CD4-positive, alpha-beta memory T cell (primary cell): ENCODE measurements at places on chromosomes 4 and X.

- no peak for DNase-seq
These were observed 3.1 kb upstream of the SOX3 start for GRCh38 chrX:140507982-140508305.

- no peak for DNase-seq
These were observed 6.8 kb downstream of the PRICKLE3 start for GRCh38 chrX:49179358-49179757.

- no peak for DNase-seq
These were observed 11.3 kb downstream of the TXK start for GRCh38 chr4:48122756-48123155.

GRCh38 chr4:180380733-180381132 is 1862.5 kb upstream of the TENM3 start:
- DNase-seq, result no peak

GRCh38 chr4:5888222-5889001 is 4.5 kb downstream of the CRMP1 start:
- DNase-seq, result no peak

GRCh38 chrX:115602729-115603389 is 41.9 kb downstream of the PLS3 start:
- DNase-seq, result no peak

DNA sequence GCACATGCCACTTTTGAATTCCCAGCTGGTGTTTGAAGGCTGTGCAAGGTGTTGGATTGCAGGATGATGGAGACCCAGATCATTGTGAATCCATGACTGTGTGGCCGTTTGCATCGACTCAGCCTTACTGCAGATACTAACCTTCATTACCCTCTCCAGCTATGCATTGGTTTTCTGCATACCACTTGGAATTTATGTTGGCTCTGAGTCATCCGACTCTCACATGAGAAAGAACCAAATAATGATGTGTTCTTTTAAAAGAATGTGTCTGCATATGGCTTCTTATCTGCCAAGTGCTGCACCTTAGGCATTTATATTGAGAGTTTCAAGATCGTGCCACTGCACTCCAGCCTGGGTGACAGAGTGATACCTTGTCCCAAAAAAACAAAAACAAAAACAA is 106.7 kb upstream of the PRKX start:
- no peak for DNase-seq

DNA sequence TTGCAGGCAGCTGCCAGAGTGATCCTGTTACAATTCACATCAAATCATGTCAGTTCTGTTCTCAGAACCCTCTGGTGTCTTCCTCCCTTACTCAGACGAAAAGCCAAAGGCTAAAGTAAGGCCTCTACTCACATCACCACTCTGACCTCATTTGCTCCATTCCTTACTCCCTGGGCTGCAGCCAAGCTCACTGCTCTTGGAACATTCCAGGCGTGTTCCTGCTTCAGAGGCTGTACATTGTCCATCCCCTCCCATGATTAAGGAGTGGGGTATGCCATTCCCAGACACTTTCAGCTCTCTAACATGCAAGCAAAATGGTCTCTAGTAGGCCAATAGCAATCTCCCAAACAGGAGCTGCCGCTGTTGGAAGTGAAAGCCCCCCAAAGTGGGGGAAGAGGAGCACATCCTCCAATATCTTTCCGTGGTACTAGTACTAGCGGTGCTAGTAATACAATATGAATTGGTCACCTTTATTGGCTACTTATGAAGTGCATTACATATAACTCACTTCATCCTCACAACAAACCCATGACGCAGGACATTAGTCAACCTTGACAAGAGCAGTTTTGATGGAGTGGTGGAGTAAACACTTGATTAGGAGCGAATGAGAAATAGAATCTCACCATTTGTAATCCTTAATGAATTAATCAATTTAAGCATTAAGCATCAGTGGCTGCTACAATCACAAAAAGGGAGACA is 15.0 kb downstream of the GAB3 start:
- DNase-seq, result no peak

- DNase-seq, result no peak
These were observed 9.3 kb upstream of the SMIM20 start for GRCh38 chr4:25904748-25905082.

- no peak for DNase-seq
These were observed 62.2 kb downstream of the TIGD2 start for GRCh38 chr4:89173336-89174090.

DNA sequence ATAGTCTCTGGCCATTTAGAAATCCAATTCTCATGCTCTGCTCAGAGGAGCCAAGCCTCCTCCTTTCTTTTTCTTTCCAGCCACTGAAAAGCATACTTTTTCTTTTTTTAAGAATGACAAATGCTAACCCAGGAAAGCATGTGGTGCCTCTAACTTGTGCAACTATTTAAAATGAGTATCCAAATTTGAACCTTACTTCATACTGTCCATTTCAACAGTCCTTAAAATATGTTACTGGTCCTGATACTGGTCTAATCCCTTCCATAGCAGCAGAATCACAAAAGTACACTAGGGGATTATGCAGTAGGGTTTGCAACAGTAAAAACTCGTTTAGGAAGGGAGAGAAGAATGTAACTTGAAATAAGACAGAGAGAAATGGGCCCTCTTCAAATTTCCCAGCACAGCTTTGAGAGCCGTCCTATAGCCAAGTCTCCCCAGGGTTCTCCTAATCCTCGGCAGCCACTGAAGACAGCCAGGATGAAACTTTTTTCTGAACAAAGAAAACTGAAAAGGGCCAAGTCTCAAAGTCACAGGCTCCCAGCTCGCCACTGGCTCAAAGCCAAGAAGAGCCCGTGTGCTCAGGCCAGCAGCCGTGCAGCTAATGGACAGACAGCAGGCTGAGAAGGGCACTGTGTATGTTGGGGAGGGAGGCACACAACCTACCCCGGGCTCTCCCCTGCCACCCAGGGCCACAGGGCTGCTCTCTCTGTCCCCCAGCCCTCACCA is 39.5 kb downstream of the GPC4 start:
- DNase-seq, result no peak

- DNase-seq, result no peak
These were observed 159.4 kb downstream of the CRLF2 start for GRCh38 chrX:1053072-1053471.

GRCh38 chrX:136195247-136195646 is 47.9 kb downstream of the FHL1 start:
- DNase-seq, result no peak

DNA sequence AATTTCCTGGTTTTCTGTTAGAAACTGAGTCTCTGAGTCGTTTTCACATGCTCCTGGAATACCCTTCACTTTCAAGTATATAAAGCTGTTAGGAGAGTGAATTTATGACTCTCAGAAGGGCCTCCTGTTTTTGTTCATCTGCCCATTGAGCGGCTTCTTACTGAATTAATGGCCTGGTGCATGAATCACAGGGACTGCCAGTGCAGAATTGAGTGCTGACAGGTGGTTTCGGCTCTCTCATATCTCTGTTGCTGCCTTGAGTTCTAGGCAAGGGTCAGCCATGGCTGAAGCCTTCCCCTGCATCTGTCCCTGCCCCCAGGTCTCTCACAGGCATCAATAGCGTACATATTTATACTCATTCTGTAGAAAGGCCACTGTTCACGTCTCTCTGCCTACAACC is 22.7 kb upstream of the SEPSECS start:
- no peak for DNase-seq

DNA sequence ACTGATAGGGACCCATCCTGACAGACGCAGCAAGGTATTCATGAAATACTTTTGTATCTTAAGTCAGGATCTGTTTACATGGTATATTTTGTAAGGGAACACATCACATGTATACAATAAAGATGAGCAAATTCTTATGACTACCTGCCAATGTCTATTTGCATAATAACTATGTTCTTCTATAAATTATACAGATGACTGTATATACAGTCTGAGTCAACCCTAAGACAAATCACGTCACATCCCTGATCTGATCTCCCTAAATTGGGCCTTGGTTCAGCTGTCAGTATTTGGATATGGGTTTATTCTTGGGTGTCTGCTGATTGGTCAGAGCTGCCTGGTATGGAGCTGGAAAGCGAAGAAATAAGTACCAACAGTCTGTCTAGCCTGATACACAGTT is 93.3 kb downstream of the SERPINA7 start:
- DNase-seq, result no peak

DNA sequence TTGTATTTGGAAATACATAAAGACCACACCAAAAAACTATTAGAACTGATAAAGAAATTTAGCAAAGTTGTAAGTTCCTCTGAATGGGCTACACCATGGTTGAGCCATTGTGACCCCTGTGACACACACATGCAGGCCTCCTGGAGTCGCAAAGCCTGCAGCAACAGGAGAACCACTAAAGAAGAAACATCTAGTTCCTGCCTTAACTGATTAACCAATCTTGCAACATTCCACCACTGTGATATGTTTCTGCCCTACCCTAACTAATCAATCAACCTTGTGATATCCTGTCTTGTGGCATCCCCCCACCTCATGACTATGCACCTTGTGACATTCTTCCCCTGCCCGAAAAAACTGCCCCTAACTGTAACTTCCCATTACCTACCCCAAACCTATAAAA is 401.8 kb downstream of the PRDM5 start:
- DNase-seq, result no peak

DNA sequence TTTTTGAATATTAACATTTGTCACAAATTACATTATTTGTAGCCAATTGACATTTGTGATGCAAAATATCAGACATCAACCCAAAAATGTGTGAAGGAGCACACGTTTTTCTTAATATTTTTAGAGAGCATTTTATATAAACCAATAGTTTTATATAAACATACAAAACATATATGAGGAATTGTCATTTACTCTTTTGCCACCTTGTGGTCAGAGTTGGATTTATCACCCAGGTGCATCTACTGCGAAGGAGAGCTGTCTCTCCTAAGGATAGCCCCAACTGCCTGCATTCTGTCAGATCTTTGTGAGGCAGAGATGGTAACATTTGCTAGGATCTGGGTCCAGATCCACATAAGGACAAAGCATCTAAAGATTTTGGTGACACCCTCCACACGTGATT is 2.5 kb upstream of the USP27X start:
- DNase-seq, result no peak

- DNase-seq, result no peak
These were observed 101.6 kb downstream of the PARM1 start for GRCh38 chr4:75034523-75034922.

- DNase-seq, result no peak
These were observed 21.1 kb upstream of the ARAF start for GRCh38 chrX:47539860-47540259.
